ENCODE measurements at places on chromosomes 12 and 14.

DNA sequence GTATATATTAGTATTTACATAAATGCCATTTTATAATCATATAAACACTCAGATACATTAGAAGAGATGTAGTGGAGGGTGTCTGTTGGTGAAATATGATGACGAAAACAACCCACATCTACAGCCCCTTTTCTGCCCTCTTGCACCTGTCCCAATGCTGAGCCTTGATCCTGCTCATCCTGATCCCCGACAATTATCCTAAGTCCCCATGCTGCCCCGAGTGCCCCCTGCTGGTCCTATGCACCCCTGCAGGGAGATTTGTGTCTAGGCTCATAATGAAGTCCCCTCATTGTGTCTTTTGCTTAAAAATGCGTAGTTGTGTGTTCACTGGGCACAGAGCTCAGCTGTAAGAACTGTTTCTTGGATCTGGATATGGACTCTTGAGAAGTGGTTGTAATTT is 554.5 kb downstream of the TMEM121 start:
- no peak for DNase-seq

GRCh38 chr12:53829130-53829819 is 77.5 kb upstream of the CISTR start:
- DNase-seq: no peak

GRCh38 chr12:7122811-7123769 is 5.6 kb downstream of the RBP5 start:
- DNase-seq: no peak

GRCh38 chr14:26872515-26873361 is 274.9 kb upstream of the NOVA1 start:
- no peak for DNase-seq

GRCh38 chr12:116642106-116642505 is 82.9 kb downstream of the MAP1LC3B2 start:
- DNase-seq: no peak

DNA sequence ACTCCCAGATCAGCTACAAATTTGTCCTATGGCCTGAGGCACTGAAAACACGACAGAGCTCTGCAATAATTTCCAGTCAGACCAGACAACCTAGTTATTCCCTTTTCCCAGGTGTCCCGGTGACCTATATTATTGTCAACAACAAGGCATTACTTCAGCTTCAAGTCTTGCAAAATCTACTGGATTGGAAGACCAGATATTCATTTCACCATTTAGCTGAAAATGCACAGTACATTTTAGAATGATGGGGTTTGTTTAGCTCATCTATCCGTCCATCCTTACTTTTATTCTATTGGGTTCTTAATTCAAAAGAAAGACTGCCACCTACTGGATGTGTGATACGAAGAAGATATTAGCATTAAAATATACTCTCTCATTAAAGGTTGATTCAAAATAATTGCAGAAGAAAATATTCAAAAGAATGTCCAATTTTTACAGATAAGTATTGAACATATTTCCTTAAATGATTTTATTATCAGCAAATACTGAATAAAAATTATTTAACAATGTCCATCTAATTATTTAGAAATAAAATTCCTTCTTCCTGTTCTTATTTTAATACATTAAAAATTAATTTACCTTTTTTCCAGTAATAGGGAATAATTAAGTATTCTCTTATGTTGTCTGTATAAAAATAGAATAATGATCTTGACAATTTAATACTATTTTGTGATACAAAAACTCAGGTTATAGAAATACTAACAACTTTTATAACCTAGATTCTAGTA is 244.9 kb upstream of the LRIG3 start:
- DNase-seq: no peak

- DNase-seq: no peak
Observed at GRCh38 chr14:22623047-22623446, 21.1 kb downstream of the OR6J1 start.

DNA sequence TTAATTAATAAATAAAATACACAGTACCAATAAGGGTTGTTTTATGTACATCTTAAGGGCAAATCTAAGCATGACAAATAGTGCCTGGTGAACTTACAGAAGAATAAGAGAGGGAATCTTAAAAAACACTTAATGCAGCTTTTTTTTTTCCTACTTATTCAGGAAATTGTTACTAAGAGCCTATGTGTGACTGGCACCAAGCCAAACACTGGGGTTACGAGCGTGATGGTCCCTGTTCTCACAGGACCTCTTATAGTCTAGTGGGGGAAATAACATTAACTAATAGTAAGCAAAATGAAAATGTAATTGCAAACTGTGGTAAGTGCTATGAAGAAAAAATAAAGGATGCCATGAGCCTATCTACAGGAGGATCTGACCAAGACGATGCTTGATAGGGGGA is 53.6 kb downstream of the RTN1 start:
- no peak for DNase-seq

DNA sequence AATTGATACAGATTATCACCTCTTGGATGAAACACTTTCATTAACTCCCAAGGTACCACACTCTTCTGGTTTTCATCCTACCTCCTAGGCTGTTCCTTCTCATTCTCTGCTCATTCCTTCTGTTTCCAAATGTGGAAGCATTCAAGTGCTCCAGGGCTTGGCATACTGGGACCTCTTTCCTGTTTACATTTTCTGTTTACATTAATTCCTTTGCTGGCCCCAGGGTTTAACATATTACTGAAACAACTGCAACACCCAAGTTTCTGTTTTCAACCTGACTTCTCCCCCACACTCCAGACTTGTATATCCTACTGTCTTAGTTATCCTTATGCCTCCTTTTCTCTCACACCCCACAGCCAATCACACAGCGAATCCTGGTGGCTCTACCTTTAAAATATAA is 386.3 kb upstream of the GARIN6 start:
- no peak for DNase-seq

- DNase-seq: no peak
Observed at GRCh38 chr12:97404543-97404942, 58.1 kb upstream of the RMST start.

GRCh38 chr12:26252946-26253345 is 57.6 kb downstream of the SSPN start:
- no peak for DNase-seq

DNA sequence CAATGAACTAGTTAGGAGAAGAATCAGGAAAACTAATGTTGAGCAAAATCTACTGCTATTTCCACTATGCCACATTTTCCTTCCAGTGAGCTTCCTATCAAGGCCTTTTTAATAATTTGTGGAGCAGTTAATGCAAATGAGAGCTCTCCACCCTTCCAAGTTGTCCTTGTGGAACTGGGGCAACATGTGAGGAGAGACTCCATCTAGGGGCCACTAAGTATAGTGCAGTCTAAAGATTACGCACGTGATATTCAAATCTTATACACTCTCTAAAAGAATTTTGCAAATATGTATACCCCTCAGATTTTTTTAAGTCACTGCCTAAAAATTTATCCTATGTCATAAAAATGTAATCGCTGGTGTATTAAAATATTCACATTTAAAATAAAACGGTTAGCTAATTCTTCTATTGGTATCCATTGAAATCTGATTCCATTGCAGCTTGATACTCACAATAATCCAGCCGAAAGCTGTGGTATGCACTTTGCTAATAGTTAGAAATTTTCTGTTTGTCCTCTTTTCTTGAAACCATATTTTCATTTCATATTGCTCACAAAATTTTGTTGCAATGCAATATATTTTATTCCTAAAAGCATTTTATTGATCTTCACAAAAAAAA is 100.1 kb downstream of the PAH start:
- no peak for DNase-seq

GRCh38 chr12:106794369-106794768 is 19.9 kb downstream of the RIC8B start:
- DNase-seq: no peak

- DNase-seq: no peak
Observed at GRCh38 chr14:78356391-78356790, 186.2 kb downstream of the NRXN3 start.

DNA sequence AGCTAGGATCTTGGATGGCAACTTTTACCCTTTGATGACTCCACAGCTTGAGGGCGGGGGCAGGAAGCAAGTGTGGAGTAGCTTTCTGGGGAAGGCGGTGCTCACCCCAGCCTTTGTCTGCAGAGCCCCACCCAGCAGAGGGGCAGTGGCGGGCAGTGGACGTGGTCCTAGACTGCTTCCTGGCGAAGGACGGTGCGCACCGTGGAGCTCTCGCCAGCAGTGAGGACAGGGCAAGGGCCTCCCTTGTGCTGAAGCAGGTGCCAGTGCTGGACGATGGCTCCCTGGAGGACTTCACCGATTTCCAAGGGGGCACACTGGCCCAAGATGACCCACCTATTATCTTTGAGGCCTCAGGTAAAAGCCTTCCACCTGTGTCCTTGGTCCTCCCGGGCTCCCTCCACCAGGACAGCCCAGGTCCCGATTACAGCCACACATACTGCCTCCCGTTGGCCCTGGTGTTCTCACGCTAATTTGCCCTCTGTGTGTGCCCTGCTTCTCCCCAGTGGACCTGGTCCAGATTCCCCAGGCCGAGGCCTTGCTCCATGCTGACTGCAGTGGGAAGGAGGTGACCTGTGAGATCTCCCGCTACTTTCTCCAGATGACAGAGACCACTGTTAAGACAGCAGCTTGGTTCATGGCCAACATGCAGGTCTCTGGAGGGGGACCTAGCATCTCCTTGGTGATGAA is 1.2 kb downstream of the TAPBPL start:
- DNase-seq: no peak

DNA sequence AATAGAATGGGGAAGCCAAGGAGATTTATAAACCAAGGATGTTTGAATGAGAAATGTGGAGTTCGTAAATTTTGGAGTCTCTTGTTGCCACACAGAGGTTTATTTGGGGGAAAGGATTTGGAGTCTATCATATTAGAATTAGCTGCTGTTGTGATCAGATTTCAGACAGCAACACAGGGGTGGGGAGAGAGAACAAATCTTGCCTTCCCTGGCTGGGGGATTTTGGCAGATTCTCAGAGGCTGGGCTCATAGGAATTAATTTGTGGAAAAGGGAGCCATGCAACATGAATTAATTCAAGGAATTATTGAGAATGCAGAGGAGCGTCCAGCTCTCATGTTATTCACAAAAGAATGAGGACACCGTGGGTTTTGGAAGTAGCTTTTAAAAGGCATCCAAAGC is 73.9 kb upstream of the PRMT8 start:
- no peak for DNase-seq

- no peak for DNase-seq
Observed at GRCh38 chr14:53982546-53982945, 25.9 kb upstream of the BMP4 start.

DNA sequence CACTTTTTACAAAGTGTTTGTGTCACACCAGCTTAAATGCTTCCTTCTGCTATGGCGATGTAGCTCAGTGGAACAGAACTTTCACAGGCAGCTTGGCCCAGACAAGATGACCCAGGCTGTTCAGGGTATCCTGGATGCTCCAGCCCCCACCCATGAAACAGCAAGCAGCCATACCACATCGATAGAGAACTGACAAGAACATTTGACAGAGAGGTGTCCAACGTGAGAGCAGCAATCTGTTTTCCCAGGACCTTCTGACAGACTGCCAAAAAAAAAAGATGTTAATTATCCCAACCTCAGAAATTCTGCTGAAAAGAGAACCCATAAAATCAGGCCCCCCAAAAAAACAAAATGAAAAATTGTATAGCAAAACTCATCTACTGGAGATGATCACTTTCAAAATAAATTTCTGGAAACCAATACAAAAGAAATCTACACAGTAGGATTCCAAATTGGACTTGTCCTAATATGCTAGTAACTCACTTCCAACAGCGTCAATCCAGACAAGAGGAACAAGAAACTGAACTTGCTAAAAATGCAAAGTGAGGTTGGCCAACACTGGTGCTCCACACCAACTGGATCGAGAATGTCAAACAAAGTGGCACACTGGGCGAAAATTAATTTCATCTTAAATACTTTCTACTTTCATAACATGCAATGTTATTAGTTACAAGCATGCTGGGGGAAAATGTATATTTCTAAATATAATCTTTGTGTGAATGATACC is 118.8 kb downstream of the DPF3 start:
- DNase-seq: no peak

- no peak for DNase-seq
Observed at GRCh38 chr12:7612851-7613250, 52.9 kb downstream of the APOBEC1 start.

DNA sequence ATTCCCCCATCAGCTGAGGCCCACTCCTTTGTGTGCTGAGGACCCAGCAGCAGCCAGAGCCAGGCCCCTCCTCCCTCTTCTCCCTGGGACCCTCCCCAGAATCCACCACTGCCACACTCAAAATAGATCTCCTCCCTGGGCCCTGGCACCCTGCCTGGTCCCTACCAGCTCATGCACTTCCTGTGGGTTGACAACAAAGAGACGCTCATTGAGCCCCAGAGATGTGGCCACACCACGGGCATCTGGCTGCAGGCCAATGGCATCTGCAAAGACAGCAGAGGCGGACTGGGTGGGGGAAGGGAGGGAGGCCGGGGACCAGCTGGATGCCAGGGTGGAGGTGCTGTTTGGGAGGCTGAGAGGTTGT is 16.0 kb upstream of the ENDOU start:
- no peak for DNase-seq

GRCh38 chr14:61614693-61615092 is 80.6 kb upstream of the HIF1A start:
- DNase-seq: no peak

GRCh38 chr12:14723763-14724162 is 27.4 kb upstream of the GUCY2C start:
- peak; percentile 3 for DNase-seq

GRCh38 chr12:44628180-44628579 is 247.9 kb downstream of the NELL2 start:
- DNase-seq: no peak

GRCh38 chr12:58425481-58426392 is 484.4 kb downstream of the ATP23 start:
- DNase-seq: no peak

DNA sequence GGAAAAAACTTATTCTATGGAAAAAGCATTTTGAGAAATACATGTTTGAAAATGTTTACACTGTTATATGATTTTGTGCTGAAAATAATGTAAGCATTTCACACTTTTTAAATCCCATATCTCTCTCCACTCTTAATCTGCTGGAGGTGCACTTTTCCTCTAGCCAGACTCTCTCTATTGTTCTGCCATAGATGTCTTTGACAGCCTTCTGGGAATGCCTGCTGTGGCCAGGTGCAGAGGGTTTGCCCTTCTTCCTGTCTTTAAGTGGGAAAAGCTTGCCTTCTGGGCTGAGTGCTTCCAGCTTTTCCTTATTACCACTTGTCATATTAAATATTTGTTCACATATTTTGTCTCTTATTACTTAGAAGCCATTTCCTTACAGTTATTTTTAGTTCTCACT is 60.1 kb upstream of the PPM1H start:
- DNase-seq: no peak

Measured in stimulated activated CD4-positive, alpha-beta T cell treated with anti-CD3 and anti-CD28 coated beads, Interleukin-15, amount 100 ng/mL, for 1 hour (primary cell).